ENCODE measurements at places on chromosomes 4 and X.

- no peak for DNase-seq
These were observed 186.0 kb upstream of the CXorf66 start for GRCh38 chrX:140151316-140151715.

DNA sequence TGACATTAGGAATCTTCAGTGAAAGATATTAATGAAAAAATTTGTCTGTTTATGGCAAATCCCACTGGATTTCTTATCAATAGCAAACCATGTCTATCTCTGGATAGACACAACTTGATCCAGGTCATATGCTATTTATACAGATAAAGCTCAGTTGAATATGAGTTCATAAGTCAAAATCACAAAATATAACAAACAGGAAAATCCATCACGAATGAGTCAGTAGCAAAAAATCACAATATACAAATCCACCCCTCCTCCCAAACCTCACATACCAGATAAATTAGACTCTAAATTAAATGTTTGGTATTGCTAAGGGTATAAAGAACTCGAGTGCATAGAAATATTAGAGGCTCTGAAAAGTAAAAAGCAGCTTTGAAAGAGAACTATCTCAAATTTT lies 420.5 kb downstream of the TLL1 start:
- DNase-seq = no peak

DNA sequence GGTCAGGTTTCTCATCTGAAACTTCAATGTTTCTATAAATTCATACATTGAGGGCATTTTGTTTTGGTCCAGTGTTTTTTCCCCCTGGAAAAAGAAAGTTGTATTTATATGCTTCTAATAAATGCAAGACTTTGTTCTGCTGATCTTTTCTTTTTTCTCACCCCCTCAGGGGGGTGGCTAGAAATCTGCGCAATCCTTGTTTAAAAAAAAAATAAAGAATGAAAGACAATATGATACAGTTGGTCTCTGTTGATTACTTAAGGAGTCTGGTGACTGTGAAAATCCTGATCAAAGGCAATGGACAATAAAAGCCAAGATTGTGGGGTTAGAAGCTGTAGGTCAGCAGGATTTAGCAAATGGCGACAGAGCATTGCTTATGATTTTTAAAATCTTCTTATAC lies 180.5 kb downstream of the KIT start:
- DNase-seq = no peak

- DNase-seq = no peak
These were observed 96.8 kb upstream of the GRIA3 start for GRCh38 chrX:123087326-123087725.

GRCh38 chr4:159337041-159337440 lies 234.2 kb downstream of the RAPGEF2 start:
- DNase-seq = no peak

GRCh38 chrX:47577901-47578300 lies 4.3 kb upstream of the TIMP1 start:
- DNase-seq = no peak

- peak; percentile 43 for DNase-seq
These were observed 53.8 kb upstream of the TBC1D14 start for GRCh38 chr4:6855692-6856297.

DNA sequence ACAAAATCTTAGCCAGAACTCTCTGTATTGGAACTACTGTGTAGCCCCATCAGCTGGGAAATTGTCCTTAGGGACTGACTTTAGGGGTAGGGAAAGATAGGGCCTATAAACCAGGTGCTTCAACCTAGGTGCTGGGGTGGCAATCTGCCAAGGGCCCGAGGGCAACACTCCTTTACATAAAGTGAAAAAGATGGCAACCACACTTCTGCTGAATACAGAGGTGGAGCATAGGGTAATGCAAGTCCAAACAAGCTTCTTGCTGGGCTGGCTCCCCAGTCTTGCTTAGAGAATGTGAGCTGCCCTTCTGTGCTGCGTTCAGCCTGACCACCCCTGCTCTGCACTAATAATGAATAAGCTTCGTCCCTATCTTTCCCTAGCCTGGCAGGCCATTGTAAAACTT lies 9.8 kb downstream of the ZBTB33 start:
- DNase-seq = no peak

DNA sequence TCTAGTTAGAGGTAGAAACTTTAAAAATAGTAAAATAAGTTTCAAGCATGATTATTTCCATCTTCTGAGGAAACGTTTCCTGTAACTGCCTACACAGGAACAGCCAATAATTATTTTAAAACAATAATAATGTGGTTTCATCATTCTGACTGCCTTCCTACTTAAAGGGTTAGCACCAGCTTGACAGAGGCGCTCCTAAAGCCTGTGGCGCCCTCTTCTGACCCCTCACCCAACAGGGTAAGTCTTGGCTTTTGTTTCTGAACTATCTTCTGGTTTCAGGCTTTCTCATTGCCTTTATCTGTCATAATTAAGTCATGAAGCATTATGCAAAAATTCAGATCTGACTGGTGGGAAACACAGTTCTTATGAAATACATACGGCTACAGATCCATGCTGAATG lies 96.7 kb downstream of the ITM2A start:
- peak; percentile 62 for DNase-seq

DNA sequence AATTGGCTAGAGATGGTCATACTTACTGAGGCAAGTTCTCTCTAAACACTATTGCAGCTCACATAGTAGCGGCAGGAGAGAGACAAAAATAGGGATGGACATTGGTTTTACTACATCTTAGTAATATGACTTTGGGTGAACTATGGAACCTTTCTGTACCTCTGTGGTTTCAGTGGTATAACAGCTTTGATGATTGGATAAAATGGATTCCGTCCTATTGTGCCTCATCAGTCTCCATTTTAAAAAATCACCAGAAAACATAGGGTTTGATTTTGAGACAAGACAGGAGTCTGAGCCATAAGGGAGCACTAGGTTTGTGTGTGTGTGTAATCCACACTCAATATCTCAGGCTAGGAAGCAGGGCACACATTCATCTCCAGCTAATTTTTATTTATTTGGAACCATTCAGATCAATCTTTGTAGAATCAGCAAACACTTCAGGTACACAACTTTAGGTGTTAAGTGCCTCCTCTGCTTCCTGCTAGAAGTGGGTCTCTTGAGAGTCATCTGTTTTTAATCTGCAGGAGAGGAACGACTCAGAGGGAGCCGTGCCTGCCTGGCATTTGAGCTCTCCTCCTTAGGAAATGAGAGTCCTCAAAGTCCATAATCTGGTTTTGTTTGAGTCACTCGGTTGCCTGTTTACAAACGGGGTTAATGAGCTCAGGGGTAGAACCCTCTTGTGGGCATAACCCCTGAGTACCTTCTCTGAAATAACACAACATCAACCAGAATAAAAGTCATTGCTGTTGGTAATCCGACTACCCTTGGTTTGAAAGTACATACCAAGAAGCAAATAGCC lies 238.5 kb upstream of the BOD1L1 start:
- no peak for DNase-seq

GRCh38 chr4:41012293-41012692 lies 202.0 kb downstream of the APBB2 start:
- no peak for DNase-seq

- no peak for DNase-seq
These were observed 105.2 kb upstream of the FRG1 start for GRCh38 chr4:189835505-189835904.

DNA sequence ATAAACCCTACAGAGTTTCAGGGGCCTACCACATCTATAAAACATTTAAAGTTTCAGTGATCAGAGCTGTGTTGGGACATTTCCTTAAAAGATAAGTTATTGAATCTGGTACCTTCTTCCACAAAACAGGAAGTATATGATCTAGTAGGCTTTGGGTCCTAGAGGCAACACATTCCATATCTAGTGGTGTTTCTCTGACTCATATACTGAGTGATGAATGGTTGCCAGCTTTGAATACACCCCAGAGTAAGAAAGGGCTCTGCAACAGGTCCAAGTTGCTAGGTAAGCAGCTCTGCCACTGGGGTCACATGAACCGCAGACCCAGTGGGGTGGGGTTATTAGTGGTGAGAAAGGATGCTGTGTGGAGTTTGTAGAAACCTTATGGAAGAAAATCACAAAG lies 32.4 kb upstream of the BLTP1 start:
- DNase-seq = no peak

GRCh38 chr4:95167805-95168204 lies 381.0 kb downstream of the UNC5C start:
- no peak for DNase-seq

DNA sequence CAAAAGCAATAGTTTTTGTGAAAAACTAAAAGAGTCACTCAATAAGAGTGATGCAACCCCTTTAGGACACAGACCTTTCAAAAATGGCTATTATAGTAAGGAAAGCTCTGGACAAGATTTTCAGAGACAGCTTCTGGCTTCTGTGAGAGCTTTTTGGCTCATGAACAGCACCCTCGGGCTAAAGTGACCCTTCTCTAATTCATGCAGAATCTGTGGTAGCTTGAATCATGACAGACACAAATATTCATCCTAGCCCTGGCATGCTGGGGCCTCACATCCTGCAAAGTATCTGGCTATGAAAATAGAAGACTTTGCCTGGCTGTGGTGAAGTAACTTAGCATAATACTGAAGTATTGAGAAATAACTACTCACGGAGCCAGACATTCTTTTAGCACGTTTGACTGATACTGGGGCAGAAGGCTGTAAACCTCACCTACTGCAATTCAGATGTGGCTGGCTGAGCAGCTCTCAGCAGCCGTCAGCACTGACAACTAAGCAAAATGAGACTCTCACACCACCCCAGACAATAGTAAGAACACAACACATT lies 327.3 kb downstream of the MAPK10 start:
- DNase-seq = no peak

DNA sequence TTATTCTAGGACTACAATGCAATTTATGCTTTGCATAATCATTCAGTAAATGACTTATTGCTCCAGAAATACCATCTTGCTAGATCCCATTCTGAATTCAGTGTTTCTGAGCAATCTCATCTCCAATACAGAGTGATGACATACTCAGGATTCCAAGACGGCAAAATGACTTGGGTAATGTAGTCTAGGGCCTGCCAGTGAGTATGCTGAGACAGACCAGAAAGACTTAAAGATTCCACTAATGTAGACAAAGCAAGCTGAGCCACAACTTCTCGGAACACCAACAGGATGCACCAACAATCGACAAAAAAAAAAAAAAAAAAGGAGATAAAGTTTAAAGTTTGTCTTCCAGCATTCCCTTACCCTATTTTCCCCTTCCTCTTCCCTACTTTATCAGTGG lies 919 bp upstream of the SEC24B start:
- no peak for DNase-seq

GRCh38 chr4:6516762-6517161 lies 44.3 kb upstream of the PPP2R2C start:
- no peak for DNase-seq

DNA sequence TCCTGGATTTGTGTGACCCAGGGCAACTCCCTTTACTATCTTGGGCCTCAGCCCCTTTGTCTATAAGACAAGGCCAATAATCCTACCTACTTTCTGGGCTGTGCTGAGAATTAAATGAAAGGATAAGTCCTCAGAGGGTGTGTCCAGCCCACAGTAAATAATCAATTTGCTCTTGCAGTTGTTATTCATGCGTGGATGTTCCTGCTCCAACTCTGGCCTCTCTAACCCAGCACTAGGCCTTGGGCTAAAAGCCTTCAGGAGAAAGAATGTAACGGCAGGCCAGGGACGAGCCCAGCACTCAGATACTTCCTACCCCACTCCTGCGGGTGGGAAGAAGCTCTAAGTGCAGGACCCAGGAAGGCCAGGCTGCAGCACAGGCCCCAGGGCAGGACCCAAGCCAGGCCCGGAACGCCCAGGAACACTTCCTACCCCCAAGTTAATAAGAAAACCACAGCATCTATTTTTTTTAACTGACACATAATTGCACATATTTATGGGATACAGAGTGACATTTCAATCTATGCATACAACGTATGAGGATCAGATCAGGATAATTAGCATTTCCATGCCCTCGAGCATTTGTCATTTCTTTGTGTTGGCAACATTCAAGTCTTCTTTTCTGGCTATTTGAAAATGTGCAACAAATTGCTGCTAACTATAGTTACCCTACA lies 179.6 kb upstream of the RBPJ start:
- DNase-seq = no peak

- no peak for DNase-seq
These were observed 107.2 kb downstream of the CENPC start for GRCh38 chr4:67437974-67438713.

DNA sequence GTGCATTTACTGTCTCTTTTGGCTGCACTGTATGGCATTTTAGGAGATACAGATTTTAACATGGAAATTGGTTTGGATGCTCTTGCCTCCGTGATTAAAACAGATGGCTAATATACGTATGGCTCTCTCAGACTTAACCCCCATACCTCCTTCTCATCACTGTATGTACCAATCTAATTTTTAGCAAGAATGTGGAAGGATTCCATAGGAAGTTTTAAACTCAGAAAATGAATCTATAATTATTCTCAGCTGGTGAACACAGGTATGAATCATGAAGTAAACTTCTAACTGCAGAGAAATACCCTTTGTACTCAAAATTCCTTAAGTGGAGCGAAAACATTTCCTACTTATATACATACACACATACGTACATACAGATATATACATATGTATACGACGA lies 210.5 kb upstream of the NEIL3 start:
- no peak for DNase-seq

DNA sequence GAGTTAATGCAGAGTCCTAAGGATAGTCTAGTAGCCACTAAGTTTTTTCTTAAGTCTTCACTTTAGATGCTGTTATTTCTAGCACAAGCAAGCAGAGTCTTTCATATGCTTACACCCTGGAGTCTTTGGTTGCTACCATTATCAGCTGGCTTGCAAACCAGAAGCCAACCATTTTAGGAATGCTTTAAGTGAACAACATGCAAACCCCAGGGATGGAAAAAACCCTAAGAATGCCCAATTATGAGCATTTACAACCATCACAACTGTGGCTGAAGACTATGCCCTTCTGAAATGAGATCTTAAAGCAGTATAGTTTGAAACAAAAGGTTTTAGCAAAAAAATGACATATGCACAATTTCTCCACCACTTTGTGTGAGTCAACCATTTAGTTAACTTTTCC lies 6.6 kb downstream of the MID1IP1 start:
- no peak for DNase-seq

GRCh38 chrX:110341189-110342035 lies 17.2 kb upstream of the RTL9 start:
- DNase-seq = no peak

Data from central memory CD4-positive, alpha-beta T cell (primary cell).